Left renal cortex interstitium (tissue), 4 donors: ENCODE measurements at places on chromosomes 7 and 10. TPM values are rescaled to one million over a fixed set of nuclear protein-coding genes. Genes with fewer than 3 reads are reported as not detected.

- no peak for DNase-seq
These were observed 312.1 kb upstream of the MEOX2 start for GRCh38 chr7:15998617-15999016.

GRCh38 chr7:135755351-135755753, 6.7 kb upstream of the FAM180A start:
- no peak for DNase-seq

The NXPH1 gene
- polyA plus RNA-seq = 0.25 TPM

The FOXI2 gene
- 4.3 TPM for polyA plus RNA-seq

The FAM237B gene
- polyA plus RNA-seq = 0.25 TPM

DNA sequence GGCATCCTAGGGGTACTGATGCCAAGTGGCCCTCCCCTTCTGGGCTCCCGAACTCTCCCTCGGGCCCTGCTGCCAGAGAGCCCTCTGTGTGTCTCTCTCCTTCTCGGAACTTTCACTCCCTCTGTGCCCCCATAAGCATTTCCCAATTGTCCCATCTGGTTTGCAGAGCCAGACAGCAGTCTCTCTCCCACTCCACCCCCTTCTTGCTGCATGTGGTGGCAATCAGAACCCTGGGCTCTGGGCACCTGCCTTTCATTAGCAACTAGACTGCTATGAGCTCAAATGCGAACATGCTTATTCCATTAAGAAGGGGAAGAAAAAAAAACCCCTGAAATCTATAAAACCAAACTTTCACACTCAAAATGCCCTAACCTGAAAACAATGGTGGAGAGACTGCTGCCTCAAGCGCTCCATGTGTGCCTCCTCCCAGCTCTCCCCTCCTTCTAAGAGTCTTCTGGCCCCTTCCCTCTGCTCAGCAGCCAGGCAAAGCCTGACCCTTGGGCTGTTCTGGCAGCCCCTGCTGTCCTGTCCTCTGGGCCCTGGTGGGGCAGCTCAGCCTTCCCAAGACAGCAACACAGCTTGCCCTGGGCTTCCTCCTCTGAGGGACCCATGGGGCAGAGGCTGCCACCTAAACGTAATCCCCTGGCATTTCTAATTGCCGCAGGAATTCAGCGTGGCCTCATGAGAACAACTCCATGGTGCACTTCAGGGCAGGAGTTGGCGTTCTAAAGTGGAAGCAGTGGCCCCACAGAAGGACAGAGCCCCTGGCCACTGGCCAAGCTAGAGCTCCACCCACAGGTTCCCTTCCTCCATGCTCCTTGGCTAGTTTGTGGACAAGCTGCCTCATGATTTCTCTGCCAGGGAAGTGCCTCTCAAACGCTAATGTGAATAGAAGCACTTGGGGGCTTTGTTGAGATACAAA, 415.4 kb downstream of the PLXNA4 start:
- no peak for DNase-seq

- no peak for DNase-seq
These were observed 1.5 kb upstream of the H2AZ2 start for GRCh38 chr7:44849259-44849884.

The FRMD4A gene
- 73.7 TPM for polyA plus RNA-seq

The LIPK gene
- polyA plus RNA-seq = not detected

The PDSS1 gene
- polyA plus RNA-seq = 15.3 TPM

- no peak for DNase-seq
These were observed 200.7 kb downstream of the DNAH11 start for GRCh38 chr7:21743493-21743892.
